Kidney epithelial cell (primary cell): ENCODE measurements at places on chromosomes 5 and 9.
A peak's percentile ranks its signal among the peaks of the same experiment; 100 is the strongest.

- no peak for DNase-seq
Observed at GRCh38 chr9:92711146-92711545, 41.2 kb upstream of the IPPK start.

DNA sequence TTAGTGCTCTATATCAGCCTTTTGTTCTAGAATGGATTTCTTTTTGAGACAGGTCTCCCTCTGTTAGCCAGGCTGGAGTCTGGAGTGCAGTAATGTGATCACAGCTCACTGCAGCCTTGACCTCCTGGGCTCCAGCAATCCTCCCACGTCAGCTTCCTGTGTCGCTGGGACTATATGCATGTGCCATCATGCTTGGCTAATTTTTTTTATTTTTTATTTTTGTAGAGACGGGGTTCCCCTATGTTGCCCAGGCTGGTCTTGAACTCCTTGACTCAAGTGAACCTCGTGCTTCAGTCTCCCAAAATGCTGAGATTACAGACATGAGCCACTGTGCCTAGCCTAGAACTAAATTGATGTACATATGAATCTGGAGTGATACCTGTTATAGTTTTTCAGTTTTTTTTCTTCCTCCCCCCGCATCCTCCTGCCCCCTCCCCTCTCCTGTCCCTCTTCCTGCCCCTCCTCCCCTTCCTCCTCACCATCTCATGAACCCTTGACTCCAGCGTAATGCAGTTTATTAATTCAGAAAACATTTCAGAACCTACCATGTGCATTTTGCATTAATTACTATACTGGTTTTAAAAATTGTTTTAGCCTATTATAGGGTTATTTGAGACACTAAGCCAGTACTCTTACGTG, 37.4 kb upstream of the TNFAIP8 start:
- DNase-seq, result no peak

DNA sequence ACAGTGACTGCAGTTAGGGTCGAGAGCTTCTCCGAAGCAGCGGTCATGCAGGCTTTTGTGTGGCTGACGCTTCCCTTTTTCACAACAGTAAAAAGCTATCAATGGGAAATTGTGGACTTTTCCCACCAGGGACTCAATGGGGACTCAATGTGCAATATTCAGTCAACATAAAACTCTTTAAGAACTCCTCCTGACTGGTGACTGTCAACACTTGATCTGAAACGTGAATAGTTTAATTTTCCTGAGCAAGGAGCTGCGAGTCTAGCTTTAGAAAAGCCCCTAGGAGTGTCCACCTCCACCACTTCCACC, 28.7 kb downstream of the EXOC3 start:
- DNase-seq, result no peak

- no peak for DNase-seq
Observed at GRCh38 chr5:40987349-40987748, 78.1 kb downstream of the C7 start.

- DNase-seq, result no peak
Observed at GRCh38 chr5:14168144-14168792, 25.1 kb downstream of the TRIO start.

- no peak for DNase-seq
Observed at GRCh38 chr5:69374911-69375446, 5.4 kb downstream of the RAD17 start.

- no peak for DNase-seq
Observed at GRCh38 chr5:53481159-53481886, 894 bp downstream of the FST start.

DNA sequence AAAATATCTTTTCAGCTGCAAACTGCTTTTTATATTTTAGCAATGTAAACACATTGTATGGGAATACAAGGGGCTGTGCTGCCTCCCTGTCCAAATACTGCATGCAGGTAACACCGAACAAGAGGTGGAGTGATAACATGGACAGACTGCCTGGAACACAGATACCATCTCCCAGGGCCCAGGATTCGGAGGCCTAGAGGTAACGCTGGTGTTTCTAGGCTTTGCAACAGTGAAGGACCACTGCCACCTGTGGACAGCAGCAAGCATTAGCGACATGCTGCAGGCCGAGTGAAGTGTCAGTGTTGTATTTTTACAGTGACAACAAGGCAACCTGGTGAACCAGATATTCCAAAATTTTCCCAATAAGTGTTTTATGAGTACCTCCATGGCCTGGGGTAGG, 379.1 kb downstream of the DMRT2 start:
- peak; percentile 4 for DNase-seq

GRCh38 chr5:1255081-1255561, 29.9 kb downstream of the SLC6A18 start:
- DNase-seq, result no peak

GRCh38 chr5:146791471-146791870, 87.1 kb downstream of the PPP2R2B start:
- no peak for DNase-seq

- DNase-seq, result no peak
Observed at GRCh38 chr5:165521816-165522610, 2016.6 kb downstream of the MAT2B start.

- no peak for DNase-seq
Observed at GRCh38 chr5:119363936-119364335, 8.1 kb downstream of the TNFAIP8 start.

GRCh38 chr9:18056993-18057369, 417.0 kb upstream of the ADAMTSL1 start:
- no peak for DNase-seq

DNA sequence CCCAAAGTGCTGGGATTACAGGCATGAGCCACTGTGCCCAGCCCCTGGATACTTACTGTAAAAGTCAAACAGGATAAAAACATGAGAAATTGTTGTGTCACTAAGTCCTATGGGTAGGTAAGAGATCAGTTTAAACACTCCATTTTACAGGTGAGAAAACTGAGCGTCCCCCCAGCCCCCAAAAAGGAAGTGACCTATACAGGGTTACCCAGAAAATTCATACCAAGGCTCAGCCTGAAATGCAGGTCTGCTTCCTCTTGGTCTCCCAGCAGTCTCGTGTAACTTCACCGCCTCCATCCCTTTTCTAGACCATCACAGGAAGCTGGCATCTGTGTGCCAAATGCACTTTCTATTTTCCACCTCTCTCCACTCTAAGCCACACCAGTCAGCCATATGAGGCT, 57.2 kb downstream of the TMOD1 start:
- DNase-seq, result no peak

DNA sequence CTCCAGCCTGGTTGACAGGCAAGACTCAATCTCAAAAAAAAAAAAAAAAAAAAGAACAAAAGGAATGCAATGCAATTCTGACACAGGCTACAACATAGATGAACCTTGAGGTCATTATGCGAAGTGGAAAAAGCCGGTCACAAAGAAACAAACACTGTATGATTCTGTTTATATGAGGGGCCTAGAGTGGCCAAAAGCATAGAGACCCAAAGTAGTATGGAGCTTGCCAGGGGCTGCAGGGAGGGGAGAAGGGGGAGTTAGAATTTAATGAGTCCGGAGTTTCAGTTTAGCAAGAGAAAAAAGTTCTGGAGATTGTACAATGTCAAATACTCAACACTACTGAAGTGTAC, 33.2 kb upstream of the ASS1 start:
- DNase-seq, result no peak

- no peak for DNase-seq
Observed at GRCh38 chr9:87813119-87813463, 69.6 kb upstream of the SPATA31E1 start.

GRCh38 chr5:138789771-138790242, 36.6 kb downstream of the CTNNA1 start:
- DNase-seq, result no peak

DNA sequence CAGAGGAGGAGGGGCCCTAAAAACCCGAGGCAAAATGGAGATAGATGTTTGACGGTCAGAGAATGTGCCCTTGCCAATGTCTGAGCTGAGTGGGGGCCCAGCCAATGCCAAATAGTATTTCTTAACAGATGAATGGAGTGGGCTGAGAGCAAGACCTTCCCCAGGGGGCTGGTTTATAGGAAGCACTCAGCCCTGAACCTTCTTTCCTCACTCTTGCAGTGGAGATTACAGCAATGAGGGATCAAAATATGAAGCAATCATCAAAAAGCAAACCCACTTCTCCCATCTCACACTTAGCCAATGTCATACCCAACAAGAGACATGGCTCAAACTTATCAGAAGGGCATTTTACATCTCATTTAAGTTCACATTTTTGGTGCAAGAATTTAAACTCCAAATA, 350.3 kb downstream of the GADD45G start:
- no peak for DNase-seq

DNA sequence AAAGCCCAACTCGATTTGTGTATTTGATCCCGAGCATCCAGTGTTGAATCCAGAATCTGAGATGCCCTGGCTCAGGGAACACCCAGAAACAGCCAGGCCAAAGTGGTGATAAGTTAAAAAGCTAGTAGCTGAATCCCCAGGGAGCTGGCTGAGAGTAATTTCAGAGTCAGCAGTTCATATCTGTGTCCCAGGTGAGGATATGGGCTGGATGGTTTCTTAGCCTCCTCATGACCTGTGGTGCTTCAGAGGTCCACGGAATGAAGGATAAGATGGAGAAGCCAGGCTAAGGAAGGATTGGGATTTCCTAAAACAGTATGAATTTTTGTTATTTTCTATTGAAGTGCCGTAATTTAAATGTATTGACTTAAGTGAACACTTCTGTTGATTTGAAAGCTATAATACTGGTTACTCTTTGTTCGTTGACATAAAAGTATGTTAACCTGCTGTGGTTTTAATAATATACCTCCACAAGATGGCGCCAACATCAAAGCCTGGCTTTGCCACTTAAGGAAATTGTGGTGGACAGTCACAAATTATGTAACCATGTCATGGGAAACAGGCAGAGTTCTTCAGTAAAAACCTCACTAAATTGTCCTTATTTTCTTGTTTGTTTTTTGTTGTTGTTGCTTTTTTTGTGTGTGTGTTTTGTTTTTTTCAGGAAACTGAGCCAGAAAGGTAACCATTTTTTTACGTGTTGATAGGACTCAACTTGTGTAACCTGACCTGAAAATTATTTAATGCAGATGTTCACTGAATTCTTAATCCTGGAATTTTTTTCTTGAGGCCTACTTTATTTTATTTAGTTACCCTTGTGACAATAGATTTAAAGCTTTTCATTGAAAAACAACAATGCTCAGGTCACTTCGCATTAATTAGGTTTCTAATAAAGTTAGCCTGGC, 11.4 kb downstream of the MTAP start:
- no peak for DNase-seq

DNA sequence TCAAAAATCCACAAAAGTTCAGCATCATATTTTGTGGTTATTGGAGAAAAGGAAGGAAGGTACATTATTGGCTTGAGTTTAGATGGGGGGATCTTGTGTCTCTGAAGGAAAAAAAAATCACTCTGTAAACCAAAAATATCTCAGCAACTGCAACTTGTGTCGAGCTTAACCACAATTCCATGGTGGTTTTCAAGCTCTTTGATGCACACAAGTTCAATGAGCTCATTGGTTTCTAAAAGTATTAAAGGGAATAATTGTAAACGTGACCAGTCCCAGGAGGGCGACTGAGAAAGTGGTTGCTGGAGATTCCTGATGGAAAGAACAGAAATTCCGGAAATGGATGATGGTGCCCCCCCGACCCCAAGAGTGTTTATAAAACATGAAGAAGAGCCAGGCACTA, 173.8 kb downstream of the PSAT1 start:
- DNase-seq, result no peak

GRCh38 chr5:96816991-96817390, 9.2 kb upstream of the ERAP1 start:
- no peak for DNase-seq

DNA sequence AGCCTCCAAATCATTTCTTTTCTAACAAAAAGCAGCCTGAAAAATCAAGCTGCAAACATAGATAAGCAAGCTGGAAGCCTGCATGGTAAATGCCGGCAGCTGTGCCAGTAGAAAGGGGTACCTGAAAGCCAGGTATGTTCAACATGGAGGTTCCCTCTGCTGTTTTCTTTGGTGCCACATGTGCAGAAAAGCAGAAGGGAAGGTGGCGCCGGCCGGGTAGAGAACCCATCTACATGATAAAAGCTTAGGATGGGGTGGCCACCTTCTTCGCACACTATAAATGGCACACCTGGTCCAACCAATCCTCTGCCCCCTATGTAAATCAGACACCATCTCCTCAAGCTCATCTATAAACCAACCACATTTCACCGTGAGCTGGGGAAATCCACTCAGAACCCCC, 268.9 kb upstream of the IRX2 start:
- no peak for DNase-seq

- DNase-seq, result no peak
Observed at GRCh38 chr5:151101746-151102145, 20.9 kb upstream of the TNIP1 start.

DNA sequence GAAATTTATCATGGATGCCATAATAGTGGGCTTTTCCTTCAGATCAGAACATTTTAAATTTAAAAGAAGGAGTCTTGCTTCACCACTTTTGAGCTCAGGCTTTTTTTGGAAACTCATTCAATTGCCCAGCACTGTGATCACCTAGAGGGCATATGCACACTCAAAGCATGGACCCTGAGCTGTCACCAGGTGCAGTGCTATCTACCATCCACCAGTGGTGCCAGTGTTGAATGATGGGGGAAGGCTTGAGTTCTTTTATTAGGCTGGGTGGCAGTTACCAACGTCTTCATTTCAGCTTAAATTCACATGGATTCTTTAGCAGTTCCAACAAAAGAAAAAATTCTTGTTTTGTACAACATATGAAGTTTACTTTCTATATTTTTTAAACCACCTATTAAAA, 164.1 kb downstream of the CFAP90 start:
- DNase-seq, result no peak

DNA sequence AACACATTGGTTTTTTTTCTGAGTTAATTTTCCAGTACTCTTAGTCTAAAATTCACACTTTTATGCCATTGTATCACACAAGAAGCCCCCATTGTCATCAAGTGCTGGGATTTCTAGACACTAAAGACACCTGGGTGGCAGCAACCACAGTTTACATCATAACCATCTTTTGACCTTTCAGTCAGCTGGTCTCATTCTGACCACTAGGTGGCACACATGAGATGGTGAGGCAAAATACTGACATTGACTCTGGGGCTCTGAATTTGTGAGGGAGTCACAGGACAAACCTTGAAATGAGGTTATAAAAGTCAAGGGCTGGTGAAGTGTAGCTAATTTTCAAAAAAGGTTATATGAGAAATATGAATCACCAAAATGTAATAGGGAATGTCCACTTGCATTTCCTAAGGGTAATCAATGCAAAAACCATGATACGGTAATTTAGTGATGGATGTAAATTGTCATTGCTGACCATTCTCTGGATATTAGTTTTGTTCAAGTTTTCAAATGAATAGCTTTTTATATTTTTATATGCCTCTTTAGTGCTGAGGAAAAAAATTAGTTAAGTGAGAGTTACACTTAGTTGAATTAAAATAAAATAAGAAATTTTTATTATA, 229.4 kb downstream of the DMAC1 start:
- DNase-seq, result peak; percentile 7

DNA sequence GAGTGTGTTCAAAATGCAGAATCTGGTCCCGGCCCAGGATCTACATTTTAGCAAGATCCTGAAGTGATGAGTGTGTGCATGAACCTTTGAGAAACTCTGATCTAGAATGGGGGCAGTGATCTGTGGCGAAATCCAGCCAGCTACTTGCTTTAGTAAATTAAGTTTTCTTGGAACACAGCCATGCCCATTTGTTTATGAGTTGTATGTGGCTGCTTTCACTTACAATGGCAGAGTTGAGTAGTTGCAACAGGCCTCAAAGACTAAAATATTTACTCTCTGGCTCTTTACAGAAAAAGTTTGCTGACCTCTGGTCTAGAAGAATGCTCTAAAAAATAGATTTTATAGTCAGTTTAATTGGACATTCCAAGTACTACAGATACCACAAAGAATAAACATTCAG, 588.3 kb downstream of the BNC2 start:
- DNase-seq, result peak; percentile 18
